Inflammatory macrophage treated with lipopolysaccharide for 4 hours (primary cell): ENCODE measurements at places on chromosomes 5 and 9.

DNA sequence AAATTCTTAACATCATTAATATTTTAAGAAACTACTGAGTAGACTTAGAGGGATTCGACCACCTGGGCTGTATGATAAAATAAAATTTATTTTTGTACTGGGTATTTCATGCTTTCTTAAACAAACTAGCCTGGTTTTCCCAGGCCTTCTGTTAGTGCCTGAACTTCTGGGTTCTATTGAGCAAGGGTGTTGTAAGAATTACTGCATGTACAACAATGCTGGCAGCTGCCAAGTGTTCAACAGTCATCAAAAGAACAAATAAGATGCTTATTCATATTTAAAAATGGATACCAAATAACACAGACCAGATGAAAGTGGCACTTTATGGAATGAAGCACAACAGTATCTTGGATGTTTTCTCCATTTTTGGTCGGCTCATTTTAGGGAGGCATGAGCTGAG is 123.2 kb upstream of the FBXL7 start:
- DNase-seq = no peak

- DNase-seq = no peak
These were observed 2.8 kb downstream of the IL6ST start for GRCh38 chr5:55991768-55992486.

DNA sequence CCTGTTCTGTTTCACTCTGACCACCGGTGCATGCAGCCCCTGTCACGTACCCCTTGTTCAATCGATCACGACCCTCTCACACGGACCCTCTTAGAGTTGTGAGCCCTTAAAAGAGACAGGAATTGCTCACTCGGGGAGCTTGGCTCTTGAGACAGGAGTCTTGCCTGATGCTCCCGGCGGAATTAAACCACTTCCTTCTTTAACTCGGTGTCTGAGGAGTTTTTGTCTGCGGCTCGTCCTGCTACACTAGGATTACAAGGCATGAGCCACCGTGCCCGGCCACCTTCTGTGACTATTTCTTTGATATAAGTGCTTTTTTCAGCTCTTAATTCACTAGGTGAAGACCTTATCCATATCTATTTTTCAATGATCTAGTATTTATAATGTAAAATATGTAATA is 167.5 kb downstream of the TTC39B start:
- no peak for DNase-seq

DNA sequence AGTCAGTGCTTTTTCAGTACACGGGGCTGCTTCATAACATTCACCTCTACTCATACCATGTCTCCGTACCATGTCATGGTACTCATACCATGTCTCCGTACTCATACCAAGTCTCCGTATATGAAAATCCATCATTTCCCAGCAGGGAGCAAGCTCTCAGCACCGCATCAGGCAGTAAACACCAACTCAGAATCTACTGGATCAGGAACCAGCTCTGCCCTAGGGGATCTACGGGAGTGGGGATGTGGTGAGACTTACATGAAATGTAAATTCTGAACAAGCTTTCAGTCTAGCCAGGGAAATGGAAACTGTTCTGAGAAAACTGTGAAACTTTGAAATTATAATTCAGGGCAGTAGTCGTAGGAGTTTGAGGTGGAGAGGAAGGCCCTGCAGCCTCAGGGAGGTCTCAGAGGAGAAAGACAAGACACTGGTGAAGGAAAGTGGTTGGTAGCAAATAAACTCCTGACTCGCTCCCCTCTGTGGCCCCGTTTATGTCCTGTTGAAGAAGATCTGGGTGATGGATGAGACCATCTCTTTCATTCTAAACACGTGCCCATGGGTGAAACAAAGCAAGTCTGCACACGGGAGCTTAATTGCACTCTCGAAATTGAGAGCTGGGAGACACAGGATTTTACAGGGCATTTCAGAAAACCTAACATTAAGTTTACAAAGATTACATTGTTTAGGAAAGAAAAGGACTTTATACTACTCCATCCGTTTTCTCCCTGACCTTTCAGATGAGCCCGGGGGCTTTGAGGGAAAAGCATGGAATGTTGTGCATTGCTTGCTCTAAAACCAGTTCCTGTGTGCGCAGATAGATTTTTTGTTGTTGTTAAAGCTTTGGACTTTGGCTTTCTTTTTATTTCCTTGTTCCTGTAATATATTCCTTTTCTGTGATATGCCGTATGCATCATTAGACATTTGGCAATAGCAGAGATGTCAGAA is 26.8 kb downstream of the ACTBL2 start:
- DNase-seq = no peak

DNA sequence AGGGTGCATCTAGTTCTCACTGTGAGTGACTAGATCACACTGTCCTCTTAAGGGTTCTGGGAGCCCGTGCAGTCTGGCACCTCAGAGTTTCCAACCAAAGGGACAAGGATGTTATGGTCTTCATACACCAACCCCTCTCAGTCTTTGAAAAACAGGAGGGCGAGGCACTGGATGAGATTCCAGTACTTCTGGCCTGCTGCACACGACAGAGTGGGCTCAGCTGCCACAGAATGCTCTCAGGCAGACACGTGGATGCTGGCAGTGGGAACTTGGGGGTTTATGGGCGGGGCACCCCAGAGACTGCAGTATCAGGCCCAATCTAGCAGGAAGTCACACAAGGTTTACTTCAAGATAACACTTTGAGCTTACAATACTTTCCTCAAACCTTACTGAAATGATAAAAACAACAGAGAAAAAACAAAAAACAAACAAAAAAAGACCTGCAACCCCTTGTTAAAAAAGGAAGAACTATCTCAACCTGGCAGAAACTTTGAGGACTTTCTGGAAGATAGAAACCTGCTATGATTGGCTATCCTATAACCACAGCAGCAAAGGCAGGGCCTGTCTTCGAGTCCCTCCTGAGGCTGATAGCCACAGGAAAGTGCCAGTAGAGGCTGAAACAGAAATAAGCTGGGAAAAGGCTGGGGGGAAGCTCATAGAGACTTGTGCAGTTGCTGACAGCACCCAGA is 28.3 kb upstream of the TGFBR1 start:
- no peak for DNase-seq
